ENCODE measurements at places on chromosomes 3 and 15. TPM values are rescaled to one million over a fixed set of nuclear protein-coding genes. Genes with fewer than 3 reads are reported as not detected.
A peak's percentile ranks its signal among the peaks of the same experiment; 100 is the strongest.

GRCh38 chr15:52797625-52798501 lies 7.7 kb upstream of the ONECUT1 start:
- peak; percentile 18 for DNase-seq

- no peak for DNase-seq
These were observed 61.4 kb downstream of the WHAMM start for GRCh38 chr15:82870727-82871320.

Gene SSR3
- 162 TPM for total RNA-seq

GRCh38 chr3:186882881-186883685 lies 40.6 kb downstream of the ADIPOQ start:
- DNase-seq: no peak

Gene STRC
- 0.12 TPM for total RNA-seq

Gene RASL12
- 53.3 TPM for total RNA-seq

DNA sequence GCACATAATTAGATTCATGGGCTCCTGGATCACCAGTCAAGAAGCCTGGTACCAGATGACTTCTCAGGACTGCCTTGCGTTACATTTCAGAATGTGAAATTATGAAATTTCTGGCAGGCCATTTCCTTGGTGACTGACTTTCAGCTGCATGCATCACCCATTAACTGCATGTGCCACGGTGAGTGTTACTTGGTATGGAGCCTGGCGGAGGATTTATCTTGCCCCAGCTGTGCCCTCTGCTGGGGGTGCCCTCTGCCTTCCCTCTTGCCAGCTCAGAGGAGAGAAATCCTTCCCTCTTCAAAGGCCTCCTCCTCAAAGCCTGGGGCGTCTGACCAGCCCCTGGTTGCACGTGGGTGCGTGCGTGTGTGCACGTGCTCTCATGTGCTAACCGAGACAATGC lies 57.7 kb upstream of the CTSH start:
- no peak for DNase-seq

- no peak for DNase-seq
These were observed 195.5 kb downstream of the LPP start for GRCh38 chr3:188349351-188349901.

DNA sequence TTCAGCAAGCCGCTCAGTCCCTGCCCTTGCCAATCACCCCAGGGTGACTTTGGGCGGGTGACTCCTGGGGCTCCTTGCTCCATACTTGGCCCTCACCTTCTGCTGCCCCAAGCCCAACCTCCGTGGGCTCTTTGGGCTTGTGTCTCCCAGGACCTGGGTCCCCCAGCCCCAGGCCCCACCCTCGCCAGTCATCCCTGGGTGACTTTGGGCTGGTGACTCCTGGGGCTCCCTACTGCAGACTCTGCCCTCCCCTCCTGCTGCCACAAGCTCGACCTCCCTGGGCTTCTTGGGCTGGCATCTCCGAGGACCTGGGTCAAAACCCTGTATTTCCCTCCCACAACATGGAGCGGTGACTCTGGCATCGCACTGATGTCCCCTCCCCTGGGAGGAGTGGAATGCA lies 151.5 kb downstream of the GOLGA6L4 start:
- DNase-seq: no peak

Gene AMT
- total RNA-seq: 13.9 TPM

DNA sequence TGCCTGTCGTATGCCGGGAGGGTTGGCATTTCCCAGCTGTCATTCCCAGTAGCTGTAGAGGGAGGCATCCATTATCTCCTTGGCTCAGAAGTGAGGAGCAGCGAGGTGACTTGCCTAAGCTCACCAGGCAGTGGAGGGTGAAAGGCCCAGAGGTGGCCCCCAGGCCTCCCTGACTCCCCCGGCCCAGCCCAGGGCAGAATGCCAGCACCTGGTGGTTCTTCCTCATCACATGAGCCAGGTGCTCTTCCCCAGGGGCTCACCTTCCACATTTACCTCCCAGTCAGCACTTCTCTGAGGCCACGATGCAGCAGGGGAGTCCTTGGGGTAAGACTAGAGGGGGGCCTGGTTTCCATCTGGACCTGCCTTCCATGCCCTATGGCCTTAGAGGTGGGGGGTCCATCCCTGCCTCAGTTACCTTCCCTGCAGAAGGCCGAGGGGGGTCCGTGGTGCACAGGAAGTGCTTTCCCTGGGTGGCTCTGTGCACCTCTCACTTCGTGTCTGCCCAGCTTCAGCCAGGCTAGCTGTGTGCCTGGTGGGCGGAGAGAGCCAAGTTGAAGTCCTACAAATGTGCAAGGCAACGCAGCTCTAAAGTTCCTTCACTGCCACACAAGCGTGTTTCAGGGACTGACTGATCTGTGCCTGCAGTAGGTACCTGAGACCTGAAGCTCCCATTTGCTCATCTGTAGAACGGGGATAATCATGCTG lies 70.3 kb upstream of the PLXNA1 start:
- DNase-seq: no peak

Gene ST3GAL6
- total RNA-seq: 22.2 TPM

GRCh38 chr15:50418041-50418583 lies 6.1 kb upstream of the USP8 start:
- DNase-seq: no peak

DNA sequence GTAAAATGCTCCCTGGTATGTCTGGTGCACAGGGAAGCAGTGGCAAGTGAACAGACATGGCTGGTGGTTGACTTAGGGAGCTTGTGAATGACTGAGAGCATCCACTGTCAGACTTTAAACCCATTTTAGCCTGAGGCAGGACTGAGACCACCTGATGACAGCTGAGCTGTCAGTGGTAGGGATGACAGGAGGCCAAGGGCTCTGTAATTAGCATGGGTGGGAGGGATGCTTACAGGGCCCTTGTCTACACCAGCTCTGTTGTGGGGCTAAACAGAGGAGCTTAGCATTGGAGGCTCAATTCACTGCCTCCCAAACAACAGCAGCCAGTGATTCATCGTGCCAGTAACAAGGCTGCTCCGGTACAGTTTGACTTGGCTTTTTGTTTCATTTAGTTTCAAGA lies 169.4 kb downstream of the CHST2 start:
- no peak for DNase-seq

DNA sequence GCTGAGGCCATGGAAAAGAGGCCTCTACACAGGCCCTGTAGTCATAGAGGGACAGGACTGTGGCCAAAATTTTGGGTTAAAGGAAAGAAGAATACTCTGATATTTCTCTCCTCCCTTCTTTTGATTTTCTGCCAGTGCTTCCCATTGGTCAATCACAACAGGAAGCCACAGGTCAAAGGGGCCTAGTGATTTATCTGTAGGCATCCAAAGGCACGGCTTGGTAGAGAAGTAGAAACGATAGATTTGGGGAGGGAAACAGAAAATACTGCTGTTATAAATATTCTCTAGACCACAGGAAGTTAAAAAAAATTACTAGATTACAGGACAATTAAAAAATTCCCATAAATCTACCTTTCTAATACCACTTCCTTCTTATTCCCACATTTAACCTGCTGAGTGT lies 1.7 kb upstream of the CCDC50 start:
- no peak for DNase-seq

Gene TRIM42
- total RNA-seq: not detected

GRCh38 chr15:40908095-40908494 lies 13.8 kb downstream of the VPS18 start:
- DNase-seq: no peak

Gene ZBTB38
- total RNA-seq: 62.9 TPM

DNA sequence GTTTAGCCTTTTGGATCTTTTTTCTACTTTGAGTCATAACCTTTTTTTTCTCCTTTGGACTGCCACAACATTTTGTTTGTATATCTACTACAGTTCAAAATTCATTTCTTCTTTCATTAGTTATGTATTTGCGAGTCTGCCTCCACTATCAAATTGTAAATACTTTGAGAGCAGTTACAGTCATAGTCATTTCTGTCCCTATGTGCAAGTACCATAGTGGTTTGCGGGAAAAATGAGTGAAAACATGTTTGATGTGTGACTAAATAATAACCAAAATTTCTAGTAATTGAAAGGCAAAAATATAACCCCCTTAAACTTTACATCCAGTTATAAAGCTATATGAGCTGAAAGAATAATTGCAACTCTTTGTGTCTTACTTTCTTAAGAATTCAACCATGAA lies 45.8 kb upstream of the CCDC50 start:
- DNase-seq: no peak

DNA sequence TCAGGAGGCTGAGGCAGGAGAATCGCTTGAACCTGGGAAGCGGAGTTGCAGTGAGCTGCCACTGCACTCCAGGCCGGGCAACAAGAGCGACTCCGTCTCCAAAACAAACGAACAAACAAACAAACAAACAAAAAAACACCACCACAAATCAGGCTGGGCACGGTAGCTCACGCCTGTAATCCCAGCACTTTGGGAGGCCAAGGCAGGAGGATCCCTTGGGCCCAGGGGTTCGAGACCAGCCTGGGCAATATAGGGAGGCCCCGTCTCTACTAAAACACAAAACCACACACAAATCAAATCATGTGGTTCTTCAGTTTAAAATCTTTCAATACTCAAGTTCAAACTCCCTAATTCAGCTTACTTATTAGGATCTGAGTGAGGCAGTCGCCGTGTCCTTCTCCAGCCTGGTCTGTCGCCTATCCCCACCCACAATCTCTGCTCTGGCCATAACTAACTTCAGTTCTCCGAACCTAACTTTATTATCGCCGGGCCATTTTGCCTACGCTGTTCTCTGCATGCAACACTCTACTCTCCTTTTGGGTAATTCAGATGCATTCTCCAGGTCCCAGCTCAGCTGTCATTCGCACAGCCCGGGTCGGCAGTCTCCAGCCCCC lies 660 bp upstream of the RTF1 start:
- no peak for DNase-seq

- no peak for DNase-seq
These were observed 4.6 kb upstream of the P2RY14 start for GRCh38 chr3:151282921-151283320.

All from left cardiac atrium (tissue), 4 donors.